ENCODE measurements at places on chromosomes 2 and 18. TPM values are rescaled to one million over a fixed set of nuclear protein-coding genes. Genes with fewer than 3 reads are reported as not detected.
A peak's percentile ranks its signal among the peaks of the same experiment; 100 is the strongest.

DNA sequence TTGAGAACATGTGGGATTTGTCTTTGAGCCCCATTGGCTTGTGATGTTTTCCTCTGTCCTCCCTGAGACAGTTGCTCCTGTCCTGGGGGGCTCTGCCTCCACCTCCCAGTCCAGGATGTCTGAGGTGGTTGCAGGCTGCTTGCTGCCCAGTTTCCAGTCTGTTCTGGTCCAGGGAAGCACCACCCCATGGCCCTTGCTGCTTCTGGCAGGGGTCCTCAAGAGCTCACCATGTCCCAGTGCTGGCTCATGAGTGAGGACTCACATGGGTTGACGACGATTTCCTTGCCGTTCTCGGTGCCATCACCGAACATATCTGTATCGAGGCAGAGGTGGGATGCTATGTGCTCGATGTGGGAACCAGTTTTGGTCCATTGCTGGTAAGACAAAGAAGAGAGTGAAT, 103.4 kb upstream of the CAPN13 start:
- DNase-seq, result no peak

The MOGAT1 gene
- not detected for total RNA-seq

DNA sequence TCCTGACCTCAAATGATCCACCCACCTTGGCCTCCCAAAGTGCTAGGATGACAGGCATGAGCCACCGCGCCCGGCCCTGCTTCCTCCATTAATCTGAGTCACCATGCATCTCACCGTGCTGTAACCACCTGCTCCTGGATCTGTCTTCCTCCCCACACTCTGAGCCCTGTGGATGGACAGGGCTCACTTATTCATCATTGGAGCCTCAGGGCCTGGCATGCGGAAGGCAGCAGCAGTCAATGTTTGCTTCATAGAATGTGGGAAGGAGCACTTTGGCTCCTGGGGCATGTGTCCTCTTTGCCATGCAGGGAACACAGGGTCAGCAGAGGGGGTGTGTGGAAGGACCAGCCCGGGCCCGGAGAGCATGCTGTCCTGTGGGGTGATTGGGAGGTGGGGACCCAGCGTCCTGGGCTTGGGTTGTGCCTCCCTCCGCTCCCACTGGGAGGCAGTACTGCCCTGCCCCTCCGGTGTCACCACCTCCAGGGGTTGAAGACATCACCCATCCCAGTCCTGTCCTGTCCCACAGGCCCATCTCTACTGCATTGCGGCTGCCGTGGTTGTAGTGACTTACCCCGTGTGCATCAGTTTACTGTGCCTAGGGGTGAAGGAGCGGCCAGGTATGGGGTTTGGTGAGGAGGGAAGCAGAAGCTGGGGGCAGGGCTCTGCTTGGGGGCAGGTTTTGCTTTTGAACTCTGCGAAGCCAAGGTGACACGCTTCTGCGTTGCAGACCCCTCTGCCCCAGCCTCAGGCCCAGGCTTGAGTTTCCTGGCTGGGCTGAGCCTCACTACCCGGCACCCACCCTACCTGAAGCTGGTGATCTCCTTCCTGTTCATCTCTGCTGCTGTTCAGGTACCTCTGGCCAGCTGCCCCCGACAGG, 11.5 kb downstream of the MFSD2B start:
- DNase-seq, result no peak

DNA sequence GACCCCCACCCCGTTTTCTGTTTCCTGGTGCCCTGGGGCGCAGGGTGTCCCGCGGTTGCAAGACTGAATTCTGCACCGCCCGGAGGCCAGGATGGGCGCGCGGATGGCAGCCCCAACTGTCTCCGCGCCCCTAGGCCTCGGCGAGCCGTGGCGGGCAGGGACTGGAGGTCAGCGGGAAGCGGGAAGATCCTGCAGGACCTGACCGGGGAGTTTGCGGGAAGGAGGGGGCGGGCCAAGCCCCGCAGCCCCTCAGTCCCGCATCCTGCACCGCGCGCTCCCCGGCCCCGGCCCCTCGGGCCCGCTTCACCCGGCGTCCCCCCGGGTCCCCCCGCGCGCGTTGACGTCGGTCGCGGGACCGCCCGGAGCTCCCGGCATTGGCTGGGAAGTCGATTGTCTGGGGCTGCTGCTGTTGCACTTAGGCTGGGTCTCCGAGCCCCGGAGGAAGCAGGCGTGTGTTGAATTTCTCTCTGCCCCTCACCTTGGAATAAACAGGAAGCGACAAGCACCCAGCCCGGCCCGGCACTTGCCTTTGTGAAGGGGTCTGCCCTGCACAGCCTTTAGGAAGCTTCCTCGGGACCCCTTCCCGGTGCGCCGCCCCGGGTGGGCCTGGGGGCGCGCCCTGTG, at the start of gene LDLRAD4:
LDLRAD4 (plus strand) TSS at position 393 of the 624 bp plus-strand sequence.
- peak; percentile 88 for DNase-seq

- no peak for DNase-seq
Measured at GRCh38 chr2:67048314-67048713, 348.8 kb upstream of the ETAA1 start.

GRCh38 chr2:159149747-159150146, 136.8 kb downstream of the WDSUB1 start:
- no peak for DNase-seq

- DNase-seq, result no peak
Measured at GRCh38 chr18:3966642-3967358, 488.3 kb downstream of the DLGAP1 start.

DNA sequence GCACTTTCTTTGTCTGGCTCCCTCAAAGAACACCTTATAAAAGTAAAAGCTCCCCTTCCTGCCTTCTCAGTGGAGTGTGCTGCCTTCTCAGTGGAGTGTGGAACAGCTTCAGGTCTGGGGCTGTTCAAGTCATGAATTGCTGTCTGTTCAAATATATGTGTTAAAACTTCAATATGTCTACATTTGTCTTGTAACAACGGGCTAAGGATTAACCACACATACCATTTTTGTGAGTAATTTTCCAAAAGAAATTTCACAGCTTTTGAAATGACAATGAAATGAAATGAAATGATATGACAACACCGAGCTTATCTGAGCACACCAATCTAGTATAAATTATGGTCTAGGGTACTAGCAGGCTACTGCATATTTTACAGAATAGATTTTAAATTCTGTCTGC, 42.9 kb downstream of the CABYR start:
- no peak for DNase-seq

- DNase-seq, result no peak
Measured at GRCh38 chr2:144456680-144457079, 63.2 kb downstream of the ZEB2 start.

The IL1B gene
- total RNA-seq, result 1.7 TPM

GRCh38 chr2:134737671-134738070, 18.9 kb upstream of the TMEM163 start:
- DNase-seq, result no peak

DNA sequence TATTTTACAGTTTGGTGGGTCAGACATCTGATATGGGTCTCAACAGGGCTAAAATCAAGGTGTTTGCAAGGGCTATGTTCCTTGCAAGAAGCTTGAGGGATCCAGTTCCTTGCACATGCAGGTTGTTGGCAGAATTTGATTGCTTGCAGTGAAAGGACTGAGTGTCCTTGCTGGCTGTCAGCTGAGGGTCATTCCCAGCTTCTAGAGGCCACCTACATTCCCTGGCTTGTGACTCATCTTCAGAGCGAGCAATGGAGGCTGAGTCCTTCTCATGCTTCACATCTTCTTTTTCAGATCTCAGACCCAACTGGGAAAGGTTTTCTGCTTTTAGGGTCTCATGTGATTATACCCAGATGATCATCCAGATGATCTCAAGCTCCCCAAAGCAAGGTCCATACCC, 12.4 kb downstream of the MEX3C start:
- no peak for DNase-seq

The M1AP gene
- total RNA-seq, result not detected

The ATAD2B gene
- total RNA-seq, result 15.1 TPM

The IL18RAP gene
- total RNA-seq, result 0.74 TPM

GRCh38 chr2:70523996-70524965, 29.3 kb downstream of the TGFA start:
- peak; percentile 59 for DNase-seq

- no peak for DNase-seq
Measured at GRCh38 chr2:223970343-223971128, 13.3 kb downstream of the MRPL44 start.

DNA sequence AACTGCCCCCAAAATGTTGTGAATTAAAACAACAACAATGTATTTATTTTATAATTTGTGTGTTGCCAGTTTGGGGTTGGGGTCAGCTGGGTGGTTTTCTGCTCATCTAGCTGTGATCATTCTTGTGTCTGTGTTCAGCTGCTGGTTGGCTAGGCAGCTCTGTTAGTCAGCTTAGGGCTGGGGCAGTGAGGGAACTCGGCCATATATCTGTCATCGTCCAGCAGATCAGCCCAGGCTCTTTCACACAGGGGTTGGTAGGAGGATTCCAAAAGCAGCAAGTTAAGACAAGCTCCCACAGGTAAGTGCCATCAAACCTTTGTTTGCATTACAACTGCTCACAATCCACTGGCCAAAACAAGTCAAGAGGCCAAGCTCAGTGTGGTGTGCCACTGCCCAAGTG, 121.5 kb downstream of the LPIN1 start:
- DNase-seq, result no peak

DNA sequence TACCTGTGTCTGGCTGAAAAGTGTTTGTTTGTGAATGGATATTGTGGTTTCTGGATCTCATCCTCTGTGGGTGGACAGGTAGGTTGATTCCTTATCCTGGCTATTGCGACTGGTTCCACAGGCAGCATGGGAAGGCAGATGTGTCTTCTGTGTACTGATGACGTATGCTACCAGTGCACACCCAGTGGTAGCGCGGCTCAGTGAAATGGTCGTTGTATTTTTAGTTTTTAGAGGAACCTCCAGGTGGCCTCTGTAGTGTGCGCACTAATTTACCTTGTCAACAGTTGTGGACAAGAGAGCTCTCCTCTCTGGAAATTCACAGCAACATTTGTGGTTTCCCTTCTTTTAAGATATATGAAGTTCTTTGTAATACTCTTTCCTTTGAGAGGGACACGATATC, 52.5 kb downstream of the CCDC74A start:
- DNase-seq, result no peak

The TMX3 gene
- 40.1 TPM for total RNA-seq

DNA sequence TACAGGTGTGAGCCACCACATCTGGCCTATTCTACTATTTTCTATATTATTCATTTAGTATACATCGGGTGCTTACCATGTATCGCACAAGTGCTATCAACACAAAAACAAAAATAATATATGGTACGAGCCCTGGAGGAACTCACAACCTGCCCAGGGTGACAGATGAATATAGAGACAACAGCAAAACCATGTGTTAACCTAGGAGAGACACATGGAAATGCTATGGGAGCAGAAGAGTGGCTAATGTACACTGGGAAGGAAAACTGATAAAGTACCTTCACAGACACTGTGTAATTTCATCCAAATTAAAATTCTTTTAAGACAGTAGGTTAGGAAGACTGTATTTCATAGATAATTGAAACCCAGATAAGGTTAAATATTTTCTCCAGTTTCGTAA, 3.9 kb downstream of the SF3B6 start:
- no peak for DNase-seq

The ALPP gene
- total RNA-seq, result not detected

The HOXD13 gene
- total RNA-seq, result not detected

- no peak for DNase-seq
Measured at GRCh38 chr2:241608881-241609280, 28.1 kb downstream of the THAP4 start.

DNA sequence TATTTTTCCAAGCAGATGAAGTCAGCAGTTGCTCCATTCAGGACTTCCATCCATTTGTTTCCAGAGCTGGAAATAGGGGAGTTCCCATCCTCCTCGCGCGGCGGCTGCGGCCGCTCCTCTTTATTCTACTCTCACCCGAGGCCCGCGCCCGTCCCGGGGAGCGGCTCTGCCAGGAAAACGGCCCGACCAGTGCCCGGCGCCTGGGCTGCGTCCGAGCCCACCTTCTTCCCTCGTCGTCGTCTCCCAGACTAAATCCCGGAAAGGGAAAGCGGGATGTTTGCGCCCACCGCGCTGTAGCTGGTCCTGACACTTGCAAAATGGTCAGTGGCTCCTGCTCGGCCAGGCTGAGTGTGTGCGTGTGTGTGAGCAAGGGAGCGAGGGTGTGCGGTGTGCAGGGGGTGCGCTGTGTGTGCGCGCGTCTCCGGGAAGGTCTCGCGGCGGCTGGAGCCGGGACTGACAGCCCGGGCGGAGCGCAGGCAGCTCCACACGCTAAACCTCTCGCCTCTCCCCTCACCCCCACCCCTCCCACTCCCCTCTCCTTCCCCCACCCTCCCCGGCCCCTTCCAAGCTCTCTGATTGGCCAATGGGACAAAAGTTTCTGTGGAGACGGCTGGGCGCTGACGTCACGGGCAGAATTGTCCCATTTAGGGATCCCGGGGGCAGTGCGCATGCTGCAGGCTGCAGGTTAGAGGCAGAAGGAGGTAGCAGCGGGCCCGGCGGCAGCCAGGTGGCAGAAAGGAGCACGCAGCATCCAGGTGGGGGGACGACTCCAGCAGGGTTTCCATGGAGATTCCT, at the start of gene NOL4:
NOL4 (minus strand) TSS at position 491 of the 795 bp plus-strand sequence. CDS start 1,660 bp downstream, outside the sequence.
- DNase-seq, result peak; percentile 35

- DNase-seq, result no peak
Measured at GRCh38 chr18:35703043-35703688, 121.6 kb downstream of the GALNT1 start.

The FAM228A gene
- 1.6 TPM for total RNA-seq

The SNRPD1 gene
- 17.1 TPM for total RNA-seq

DNA sequence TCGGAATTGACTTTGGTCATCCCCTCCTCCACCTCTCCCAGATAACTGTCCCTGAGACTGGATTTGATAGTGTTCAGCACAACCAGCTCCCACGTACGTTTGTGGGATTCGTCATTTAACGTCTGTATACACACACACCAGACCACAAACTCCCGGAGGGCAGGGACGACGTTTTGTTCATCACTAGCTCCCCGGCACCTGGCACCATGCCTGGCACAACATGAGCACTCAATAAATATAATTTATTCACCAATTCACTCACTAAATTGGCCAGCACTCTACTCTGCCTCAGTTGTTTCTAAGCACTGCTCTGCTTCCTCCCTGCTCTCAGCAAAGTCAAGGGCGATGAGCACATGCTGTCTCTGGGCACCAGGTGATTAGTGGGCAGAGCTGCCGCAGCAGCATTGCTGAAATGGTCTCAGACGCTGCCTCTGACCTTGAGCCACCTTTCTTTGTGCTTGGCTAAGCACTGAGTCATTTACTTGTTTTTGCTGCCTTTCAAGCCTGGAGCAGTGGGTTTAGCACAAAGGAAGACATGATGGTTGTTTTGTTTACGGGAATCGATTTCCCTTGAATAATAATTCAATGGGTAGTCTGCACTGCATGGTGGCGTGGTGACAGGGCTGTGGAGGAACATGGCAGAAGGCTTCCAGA, 19.3 kb upstream of the LOXHD1 start:
- DNase-seq, result no peak

DNA sequence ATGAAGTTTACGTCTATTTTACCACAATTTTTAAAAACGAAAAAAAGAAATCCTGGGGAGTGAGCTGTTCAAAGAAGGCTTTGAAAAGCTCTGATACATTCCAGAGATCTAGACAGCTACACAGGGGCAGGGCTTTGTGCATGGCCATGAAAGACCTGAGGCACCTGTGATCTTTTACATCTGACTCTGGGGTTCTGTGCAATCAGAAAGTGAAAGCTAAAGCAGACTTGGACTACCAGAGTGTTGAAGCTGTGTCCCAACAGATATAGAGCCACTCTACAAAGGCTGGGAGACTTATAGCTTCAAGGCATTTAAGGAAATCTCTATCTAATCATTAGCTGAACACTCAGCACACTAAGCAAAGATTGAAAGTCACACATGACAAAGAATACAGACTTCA, 34.1 kb downstream of the PARD6G start:
- no peak for DNase-seq

- DNase-seq, result no peak
Measured at GRCh38 chr2:241945311-241945710, 75.8 kb downstream of the RTP5 start.
